ENCODE measurements at places on chromosomes 5 and 9. TPM values are rescaled to one million over a fixed set of nuclear protein-coding genes. Genes with fewer than 3 reads are reported as not detected.

The TEX48 gene
- not detected for total RNA-seq

The FRMPD1 gene
- total RNA-seq = not detected

The C5orf58 gene
- not detected for total RNA-seq

The GABRG2 gene
- total RNA-seq = not detected

The CSF2 gene
- total RNA-seq = 13.2 TPM

The OLFML2A gene
- 7.0 TPM for total RNA-seq

The SH3TC2 gene
- 2.3 TPM for total RNA-seq

The C9 gene
- total RNA-seq = not detected

The ZNF454 gene
- 1.7 TPM for total RNA-seq

The C9orf153 gene
- total RNA-seq = not detected

The OR1J2 gene
- not detected for total RNA-seq

The MLANA gene
- not detected for total RNA-seq

The PDE6A gene
- not detected for total RNA-seq

The CCNO gene
- 1.8 TPM for total RNA-seq

The SPATA31D4 gene
- not detected for total RNA-seq

The CCL21 gene
- total RNA-seq = not detected

The HTR4 gene
- total RNA-seq = not detected

The PCDH1 gene
- 17.4 TPM for total RNA-seq

The LRRC19 gene
- total RNA-seq = not detected

The PCDHGB2 gene
- 0.98 TPM for total RNA-seq

The TGFBR1 gene
- 42.8 TPM for total RNA-seq

The PCDHA1 gene
- total RNA-seq = not detected

The GDA gene
- 1.2 TPM for total RNA-seq

The THBS4 gene
- 0.29 TPM for total RNA-seq

The KIAA1958 gene
- total RNA-seq = 4.3 TPM

The NR5A1 gene
- total RNA-seq = not detected

The MEGF10 gene
- 0.52 TPM for total RNA-seq

The SYK gene
- 15.7 TPM for total RNA-seq

The ENHO gene
- total RNA-seq = 0.75 TPM

The FBLL1 gene
- not detected for total RNA-seq

The GZMA gene
- not detected for total RNA-seq

The HMMR gene
- 19.5 TPM for total RNA-seq

The TMEM174 gene
- not detected for total RNA-seq

The OR1J1 gene
- total RNA-seq = not detected

The ST8SIA4 gene
- 0.72 TPM for total RNA-seq

The PTGES gene
- total RNA-seq = 15.3 TPM

The PCSK1 gene
- total RNA-seq = not detected

The ANKRD18B gene
- 3.1 TPM for total RNA-seq

The CEL gene
- total RNA-seq = 0.58 TPM

All from epithelial cell of proximal tubule (primary cell).